ENCODE measurements at places on chromosomes 3 and 15.

- DNase-seq: no peak
Observed at GRCh38 chr3:6229778-6230410, 631.0 kb upstream of the GRM7 start.

- no peak for DNase-seq
Observed at GRCh38 chr3:123743121-123743520, 141.0 kb downstream of the MYLK start.

GRCh38 chr3:134651347-134652041, 672 bp upstream of the KY start:
- DNase-seq: no peak

GRCh38 chr3:85726241-85726640, 767.5 kb downstream of the CADM2 start:
- DNase-seq: no peak

DNA sequence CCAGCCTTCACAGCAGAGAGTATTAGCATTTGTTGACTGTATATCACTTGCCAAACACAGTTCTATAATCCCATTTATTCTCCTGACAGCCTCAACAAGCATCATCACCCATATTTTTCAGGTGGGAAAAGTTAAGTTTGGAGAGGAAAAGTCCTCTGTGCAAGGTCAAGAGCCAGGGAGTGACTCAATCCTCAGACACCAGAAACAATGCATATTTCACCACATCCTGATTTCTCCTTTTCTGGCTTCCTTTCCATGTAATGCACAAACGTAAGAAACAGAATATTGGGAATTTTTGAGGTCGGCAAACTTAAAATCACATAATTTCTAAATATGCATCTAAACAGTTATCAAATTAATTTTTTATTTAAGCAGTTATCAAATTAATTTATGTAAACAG, 116.0 kb upstream of the GADL1 start:
- DNase-seq: no peak

- no peak for DNase-seq
Observed at GRCh38 chr3:52372822-52373504, 56.8 kb downstream of the DNAH1 start.

DNA sequence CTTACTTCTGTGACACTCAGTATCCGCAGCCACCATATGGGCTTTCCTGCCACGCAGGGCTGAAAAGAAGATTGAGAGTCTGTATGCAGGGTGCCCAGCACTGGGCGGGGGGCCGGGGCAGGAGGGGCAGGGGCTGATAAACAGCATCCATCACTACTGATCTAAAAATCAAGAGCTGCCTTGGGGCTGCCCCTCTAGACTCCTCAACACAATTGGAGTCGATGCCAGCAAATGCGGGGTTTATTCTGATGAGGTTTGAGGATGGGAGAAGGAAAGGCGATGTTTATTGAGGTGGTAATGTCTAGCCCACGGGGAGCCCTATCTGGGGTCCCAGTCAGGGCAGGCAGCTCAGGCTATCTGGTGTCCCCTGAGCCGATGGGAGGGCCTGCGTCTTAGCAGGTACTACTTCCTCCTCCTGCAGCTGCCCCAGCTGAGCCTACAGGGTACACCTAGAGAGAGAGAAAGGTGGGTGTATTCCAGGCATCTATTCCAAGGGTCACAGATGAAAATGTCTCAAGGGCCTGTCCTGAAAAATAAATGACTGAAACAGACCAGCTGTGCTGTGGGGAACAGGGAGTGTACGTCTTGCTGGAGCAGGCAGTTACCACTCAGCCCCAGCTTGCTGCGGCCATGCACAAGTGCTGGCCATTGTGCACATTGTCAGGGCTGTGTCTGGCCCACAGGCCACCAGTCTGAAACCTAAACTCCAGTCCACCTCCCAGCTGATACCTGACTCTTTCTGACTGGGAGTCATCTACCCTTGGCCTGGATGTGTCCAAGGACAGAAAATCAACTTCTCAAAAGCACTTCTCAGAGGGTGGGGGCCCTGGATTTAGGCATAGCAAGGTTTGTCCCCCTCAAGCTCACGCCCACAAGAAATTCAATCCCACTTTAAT, 19.5 kb downstream of the ISG20 start:
- no peak for DNase-seq

- no peak for DNase-seq
Observed at GRCh38 chr15:101410612-101411011, 78.9 kb downstream of the PCSK6 start.

DNA sequence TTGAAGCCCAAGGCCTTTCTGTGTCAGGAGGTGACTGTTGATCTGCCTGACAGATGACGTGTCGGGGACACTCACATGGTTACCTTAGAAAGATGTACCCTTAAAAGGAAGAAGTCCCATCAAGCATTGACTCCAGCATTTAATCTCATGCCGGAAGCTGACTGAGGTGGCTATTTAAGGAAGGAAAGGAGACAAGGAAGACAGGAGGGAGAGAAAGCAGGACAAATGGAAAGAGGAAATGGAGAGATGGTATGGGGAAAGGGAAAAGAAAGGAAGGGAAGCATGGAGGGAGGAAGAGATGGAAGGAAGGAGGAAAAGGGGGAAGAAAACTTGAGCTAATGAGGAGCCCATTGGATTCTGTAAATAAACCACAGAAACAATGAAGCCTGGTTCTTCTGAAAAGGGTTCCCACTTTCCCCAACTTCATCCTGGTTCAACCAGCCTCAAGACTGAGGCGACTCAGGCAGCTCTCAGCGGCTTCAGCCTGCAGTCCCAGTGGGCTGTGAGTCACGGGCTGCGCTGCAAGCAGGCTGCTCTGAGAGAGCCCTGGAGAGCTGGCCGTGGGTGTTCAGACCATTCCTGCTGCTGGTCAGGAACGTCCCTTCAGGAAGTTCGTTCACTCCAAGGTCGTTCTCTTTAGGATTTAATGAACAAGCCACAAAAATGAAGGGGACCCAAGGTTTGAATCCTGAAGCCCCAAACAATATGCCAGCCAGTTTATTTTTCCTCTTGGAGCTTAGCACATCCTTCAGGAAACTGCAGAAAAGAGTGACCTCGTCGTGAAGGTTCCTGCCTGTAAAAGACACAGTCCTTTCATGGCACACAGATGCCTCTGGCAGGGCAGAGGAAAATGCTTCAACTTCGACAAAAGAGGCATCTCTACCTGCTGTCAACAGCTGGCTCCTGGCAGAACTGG, 69.6 kb upstream of the THBS1 start:
- no peak for DNase-seq

DNA sequence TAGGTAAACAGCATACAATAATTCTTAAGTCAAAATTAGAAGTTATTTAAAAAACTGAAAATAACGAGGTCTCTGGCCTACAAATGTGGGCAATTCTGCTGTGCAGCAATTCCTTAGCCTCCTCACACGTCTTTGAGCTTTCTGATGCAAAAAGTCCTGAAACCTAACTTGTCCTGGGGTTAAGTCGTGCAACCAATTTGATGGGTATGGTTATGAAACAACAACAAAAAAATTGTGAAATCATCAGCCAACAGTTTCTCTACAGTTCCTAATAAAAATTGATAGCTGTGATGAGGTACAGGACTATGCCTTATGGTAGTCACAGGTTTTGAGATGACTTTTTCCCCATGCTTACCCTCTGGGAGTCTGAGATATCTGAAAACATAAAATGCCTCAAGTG, 6.5 kb upstream of the GLB1 start:
- DNase-seq: no peak

DNA sequence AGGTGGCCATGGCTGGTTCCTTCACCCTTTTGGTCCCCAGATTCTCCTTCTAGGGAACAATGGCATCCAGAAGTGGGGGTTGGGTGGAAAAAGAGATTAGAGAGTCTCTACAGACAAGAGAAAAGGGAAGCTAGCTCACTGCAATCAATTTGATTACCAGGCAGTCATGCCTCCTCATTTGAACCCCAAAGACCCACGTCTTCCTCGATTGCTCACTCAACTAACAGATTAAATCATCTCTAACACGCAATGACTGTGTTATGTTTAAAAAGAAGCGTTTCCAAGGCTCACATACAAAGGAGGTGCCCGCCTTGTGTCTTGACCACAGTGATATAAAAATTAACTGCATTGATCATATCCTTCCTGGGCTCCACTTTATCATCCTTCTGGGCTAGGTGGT, 57.6 kb downstream of the BHLHE40 start:
- DNase-seq: no peak

- no peak for DNase-seq
Observed at GRCh38 chr3:36635731-36636130, 128.6 kb downstream of the DCLK3 start.

DNA sequence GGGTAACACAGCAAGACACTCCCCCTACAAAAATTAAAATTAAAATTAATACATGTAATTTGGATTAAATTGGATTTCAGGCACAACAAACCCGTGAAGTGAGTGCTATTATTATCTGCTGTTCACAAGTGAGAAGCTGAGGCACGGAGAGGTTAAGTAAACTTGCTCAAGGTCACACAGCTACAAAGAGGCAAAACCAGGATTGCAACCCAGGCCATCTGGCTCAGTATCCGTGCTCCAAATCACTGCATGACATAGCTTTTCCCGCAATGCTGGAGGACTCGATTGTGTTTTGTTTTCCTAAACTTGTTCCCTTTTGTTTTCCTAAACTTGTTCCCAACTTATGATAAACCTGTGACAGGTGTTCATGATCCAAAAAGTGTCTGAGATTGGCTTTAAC, 19.9 kb upstream of the C15orf39 start:
- no peak for DNase-seq

GRCh38 chr15:91140601-91141000, 40.5 kb downstream of the SV2B start:
- no peak for DNase-seq

DNA sequence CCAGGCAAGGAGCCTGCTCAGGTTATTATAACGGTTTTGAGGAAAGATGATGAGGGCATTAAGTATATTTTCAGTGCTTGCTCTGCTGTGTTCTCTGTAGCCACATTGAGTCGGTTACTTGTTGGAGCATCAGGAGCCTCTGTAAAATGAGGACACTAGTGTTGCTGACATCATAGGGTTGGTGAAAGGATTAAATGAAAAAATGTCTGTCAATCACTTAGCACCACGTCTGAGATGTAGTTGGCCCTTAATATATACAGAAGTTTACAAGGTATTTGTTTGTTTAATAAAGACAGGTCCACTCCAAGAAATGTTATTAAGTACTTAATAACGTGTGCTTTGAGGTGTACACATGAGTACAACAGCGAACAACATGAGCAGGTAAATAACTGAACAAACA, 735 bp upstream of the SLC25A26 start:
- DNase-seq: no peak

GRCh38 chr3:185280572-185281365, 26.9 kb upstream of the EHHADH start:
- DNase-seq: no peak

DNA sequence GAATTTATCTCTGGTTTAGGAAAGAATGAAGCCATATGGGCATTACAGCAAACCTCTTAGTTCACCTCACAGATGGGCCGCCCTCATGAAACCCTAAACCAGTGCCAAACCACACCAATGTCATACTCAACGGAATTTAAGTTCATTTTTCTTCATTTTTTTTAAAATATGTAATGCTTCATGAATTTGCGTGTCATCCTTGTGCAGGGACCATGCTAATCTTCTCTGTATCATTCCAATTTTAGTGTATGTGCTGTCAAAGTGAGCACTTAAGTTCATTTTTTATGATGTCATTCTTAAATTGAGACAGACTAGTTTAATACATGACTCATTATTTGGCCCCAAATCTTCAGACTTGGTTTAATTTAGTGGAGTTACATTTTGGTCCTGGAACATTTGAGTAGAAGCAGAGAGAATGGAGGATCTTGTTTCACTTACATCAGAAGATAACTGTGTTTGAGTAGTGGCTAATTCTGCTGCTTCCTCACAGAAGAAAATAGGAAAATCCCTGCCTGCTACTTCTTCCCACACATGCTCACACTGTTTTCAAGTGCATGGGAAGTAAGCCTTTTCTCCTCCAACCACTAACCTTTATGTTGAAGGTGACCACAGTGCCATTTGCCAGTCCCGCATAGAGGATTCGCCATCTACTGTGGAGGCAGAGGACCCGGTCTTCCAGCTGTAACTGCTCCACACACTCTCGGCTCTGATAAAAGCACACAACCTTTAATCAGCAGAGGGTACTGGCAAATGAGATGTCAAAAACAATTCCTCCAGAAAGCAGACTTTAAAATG, 63.3 kb downstream of the ZNF106 start:
- no peak for DNase-seq

GRCh38 chr15:98581715-98582114, 66.6 kb upstream of the IGF1R start:
- no peak for DNase-seq

DNA sequence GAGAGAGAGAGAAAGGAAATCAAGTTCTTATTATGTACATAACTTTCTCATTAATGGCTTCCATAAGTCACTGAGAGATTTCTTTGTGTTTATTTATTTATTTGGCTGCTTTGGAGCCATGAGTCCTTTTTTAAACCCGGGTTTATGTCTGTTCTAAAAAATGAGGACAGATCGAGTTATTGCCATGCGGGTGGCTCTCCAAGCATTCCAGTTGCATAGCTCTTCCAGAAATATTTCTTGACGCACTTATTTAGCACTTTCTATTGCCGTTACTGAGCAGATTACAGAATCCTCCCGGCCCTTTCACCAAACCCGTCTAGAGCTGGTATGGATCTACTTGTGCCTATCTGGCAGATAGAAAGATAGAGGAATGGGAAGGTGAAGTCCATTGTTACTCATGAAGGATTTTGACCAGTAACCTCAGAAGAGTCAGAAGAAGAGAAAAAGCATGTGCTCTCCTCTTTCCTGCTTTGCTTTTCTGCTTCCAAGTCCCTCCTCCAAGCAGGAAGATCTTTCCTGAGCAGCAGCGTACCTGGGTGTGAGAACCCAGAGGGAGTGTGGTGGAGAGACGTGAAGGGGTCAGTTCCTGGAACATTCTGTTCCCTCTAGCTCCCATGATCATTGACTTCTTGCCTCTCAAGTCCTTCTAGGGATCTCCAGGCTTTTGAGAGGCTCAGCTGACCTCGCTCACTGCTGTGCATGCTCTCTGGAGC, 112.8 kb downstream of the LPP start:
- no peak for DNase-seq

GRCh38 chr3:194139071-194139813, 3.3 kb downstream of the HES1 start:
- no peak for DNase-seq

- DNase-seq: no peak
Observed at GRCh38 chr3:43505351-43505750, 116.5 kb downstream of the ANO10 start.

- DNase-seq: no peak
Observed at GRCh38 chr3:73550032-73550431, 74.7 kb downstream of the PDZRN3 start.

DNA sequence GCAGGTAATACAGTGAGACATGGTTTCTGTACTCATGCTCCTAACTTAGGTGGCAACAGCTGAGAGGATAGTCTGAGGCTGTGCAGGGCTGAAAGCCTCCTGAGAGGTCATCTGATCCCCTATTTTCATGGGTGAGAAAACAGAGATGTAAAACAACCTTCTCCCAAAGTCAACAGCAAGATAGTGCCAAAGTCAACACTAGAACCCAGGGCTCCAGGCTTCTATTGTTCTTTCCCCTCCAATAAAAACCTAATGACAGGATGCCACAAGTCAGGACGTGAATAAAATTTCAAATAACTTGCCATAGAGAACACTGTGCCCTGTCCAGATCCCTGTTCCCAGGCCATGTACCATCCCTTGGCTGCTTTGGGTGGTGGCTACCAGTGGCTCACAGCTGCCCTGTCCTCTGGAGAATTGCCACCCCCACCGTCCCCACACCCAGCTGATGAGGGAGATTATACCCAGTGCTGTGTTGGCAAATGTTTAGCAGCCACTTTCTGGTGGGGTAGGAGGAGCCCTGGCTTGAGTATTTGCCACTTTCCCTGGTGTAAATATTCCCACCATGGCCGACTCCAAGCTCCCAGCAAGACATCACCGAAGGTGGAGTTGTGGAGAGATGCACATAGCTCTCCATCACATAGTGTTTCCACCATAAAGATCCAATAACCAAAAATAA, 54.8 kb downstream of the SRGAP3 start:
- DNase-seq: no peak
